ENCODE measurements at places on chromosomes 11 and 22. TPM values are rescaled to one million over a fixed set of nuclear protein-coding genes. Genes with fewer than 3 reads are reported as not detected.

Gene SLC22A8
- total RNA-seq, result not detected

Gene TEAD1
- 256 TPM for total RNA-seq

Gene MMP11
- total RNA-seq, result 1.2 TPM

Gene HEPACAM
- not detected for total RNA-seq

Gene LMNTD2
- total RNA-seq, result 1.7 TPM

Gene NPTXR
- under 0.01 TPM for total RNA-seq

Gene CALCA
- total RNA-seq, result not detected

Gene P2RX3
- not detected for total RNA-seq

Gene P4HA3
- 0.93 TPM for total RNA-seq

Gene SORL1
- total RNA-seq, result 0.33 TPM

Gene ALG9
- 53.8 TPM for total RNA-seq

Gene KCNJ1
- total RNA-seq, result not detected

Gene SMTNL1
- not detected for total RNA-seq

Gene MIF
- total RNA-seq, result 270 TPM

Gene ZNRF3
- total RNA-seq, result 4.3 TPM

Gene DRG1
- total RNA-seq, result 116 TPM

Gene RTCB
- 135 TPM for total RNA-seq

Gene NAALADL1
- total RNA-seq, result 4.6 TPM

Gene APOBEC3H
- not detected for total RNA-seq

Gene IRF7
- 123 TPM for total RNA-seq

Gene UBASH3B
- total RNA-seq, result 14.5 TPM

Gene CALCB
- under 0.01 TPM for total RNA-seq

Gene TMA7B
- total RNA-seq, result 0.15 TPM

Gene TRIM6
- 5.7 TPM for total RNA-seq

Gene PNPLA3
- total RNA-seq, result 32.3 TPM

Gene OR52E8
- total RNA-seq, result not detected

Gene SSH3
- 10.3 TPM for total RNA-seq

Gene CYP2D6
- 0.36 TPM for total RNA-seq

Gene ELMOD1
- not detected for total RNA-seq

Gene PICK1
- 21.0 TPM for total RNA-seq

Gene RASGRP2
- total RNA-seq, result not detected

Gene HSD17B12
- total RNA-seq, result 184 TPM

Gene OR2AT4
- total RNA-seq, result 0.73 TPM

Gene MMP7
- total RNA-seq, result not detected

Gene MS4A3
- not detected for total RNA-seq

Gene ARHGAP8
- total RNA-seq, result 7.6 TPM

Gene GGTLC2
- total RNA-seq, result not detected

Gene COMMD9
- 48.5 TPM for total RNA-seq

Gene OTOG
- not detected for total RNA-seq

Gene OR10A2
- total RNA-seq, result not detected

Gene HPX
- 0.93 TPM for total RNA-seq

Gene PDGFB
- total RNA-seq, result not detected

Gene PMM1
- 13.4 TPM for total RNA-seq

Gene TEX54
- total RNA-seq, result not detected

Gene LRP5
- 11.0 TPM for total RNA-seq

Gene MS4A4E
- total RNA-seq, result not detected

Gene P2RX6
- total RNA-seq, result 4.0 TPM

Gene UBQLNL
- total RNA-seq, result not detected

Gene RIMBP3B
- total RNA-seq, result not detected
